ENCODE measurements at places on chromosomes 16 and 17.
A peak's percentile ranks its signal among the peaks of the same experiment; 100 is the strongest.

GRCh38 chr16:57728336-57729181 is 7.0 kb upstream of the KATNB1 start:
- no peak for DNase-seq

- no peak for DNase-seq
Measured at GRCh38 chr17:50396261-50397110, 837 bp downstream of the LRRC59 start.

DNA sequence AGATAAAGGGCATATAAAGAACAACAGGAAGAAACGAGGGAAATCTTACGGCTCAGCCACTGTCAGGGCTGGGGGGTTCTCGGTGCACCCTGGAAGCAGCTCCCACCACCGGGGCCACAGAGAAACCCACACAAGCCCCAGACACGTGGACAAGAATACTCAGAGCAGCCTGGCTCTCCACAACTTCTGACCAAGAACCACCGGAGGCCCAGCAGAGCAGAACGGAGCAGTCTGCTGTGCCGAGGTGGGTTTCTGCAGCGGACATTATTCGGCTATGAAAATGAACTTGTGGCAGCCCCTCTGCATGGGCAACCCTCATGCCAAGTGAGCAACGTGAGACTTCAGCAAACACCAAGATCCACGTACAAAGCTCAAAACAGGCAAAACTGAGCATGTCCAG is 6.8 kb downstream of the DNASE1 start:
- no peak for DNase-seq

DNA sequence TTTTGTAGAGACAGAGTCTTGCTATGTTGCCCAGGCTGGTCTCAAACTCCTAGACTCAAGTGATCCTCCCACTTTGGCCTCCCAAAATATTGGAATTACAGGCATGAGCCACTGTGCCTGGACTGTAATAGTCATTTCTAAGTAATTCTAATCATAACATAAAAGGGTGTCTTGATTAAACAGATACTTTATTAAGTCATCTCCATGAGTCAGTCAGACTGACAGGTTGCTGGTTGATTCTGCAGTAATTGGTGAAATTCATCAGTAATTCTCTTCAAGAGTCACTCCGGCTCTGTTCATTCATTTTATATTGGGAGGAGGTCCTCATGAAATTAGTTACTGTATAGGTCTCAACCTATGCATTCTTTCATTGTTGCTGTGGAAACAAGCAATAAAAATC is 85.6 kb downstream of the SPECC1 start:
- no peak for DNase-seq

DNA sequence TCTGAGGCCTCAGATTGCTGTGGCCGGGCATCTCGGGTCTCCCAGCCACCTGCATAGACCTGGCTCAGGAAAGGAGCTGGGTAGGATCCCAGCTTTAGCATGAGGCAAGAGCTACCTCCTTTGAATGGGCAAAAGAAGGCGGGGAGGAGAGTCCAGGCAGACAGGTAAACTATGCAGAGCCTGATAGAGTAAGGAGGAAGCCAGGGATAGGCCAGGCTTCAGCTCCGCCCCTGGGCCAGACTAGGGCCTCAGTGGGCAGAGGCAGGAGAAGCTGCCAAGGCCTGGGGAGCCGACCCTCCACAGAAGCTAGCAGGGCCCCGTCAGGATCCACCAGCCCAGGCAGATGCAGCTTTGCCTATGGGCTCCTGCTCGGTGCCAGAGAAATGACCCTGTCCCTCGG is 22.6 kb upstream of the UBE2G1 start:
- DNase-seq: no peak

- no peak for DNase-seq
Measured at GRCh38 chr17:82269138-82269881, 4.2 kb downstream of the CSNK1D start.

- DNase-seq: no peak
Measured at GRCh38 chr16:10205688-10206087, 23.5 kb upstream of the GRIN2A start.

- peak; percentile 75 for DNase-seq
Measured at GRCh38 chr16:66521951-66522771, 27.8 kb downstream of the TK2 start.

DNA sequence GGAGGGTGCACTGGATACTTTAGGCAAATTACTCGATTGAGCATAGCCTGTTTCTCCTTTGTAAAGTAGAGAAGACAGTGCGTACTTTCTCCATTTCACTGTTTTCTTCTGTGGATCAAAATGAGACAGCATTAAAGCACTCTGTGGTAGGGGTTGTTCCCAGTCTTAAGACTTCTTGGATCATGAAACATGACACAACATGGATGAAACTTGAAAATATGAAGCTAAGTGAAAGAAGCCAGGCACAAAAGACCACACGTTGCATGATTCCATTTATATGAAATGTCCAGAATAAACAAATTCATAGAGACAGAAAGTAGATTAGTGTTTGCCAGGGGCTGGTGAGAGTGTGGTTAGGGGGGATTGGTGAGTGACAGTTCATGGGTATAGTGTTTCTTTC is 61.8 kb upstream of the MED9 start:
- no peak for DNase-seq

DNA sequence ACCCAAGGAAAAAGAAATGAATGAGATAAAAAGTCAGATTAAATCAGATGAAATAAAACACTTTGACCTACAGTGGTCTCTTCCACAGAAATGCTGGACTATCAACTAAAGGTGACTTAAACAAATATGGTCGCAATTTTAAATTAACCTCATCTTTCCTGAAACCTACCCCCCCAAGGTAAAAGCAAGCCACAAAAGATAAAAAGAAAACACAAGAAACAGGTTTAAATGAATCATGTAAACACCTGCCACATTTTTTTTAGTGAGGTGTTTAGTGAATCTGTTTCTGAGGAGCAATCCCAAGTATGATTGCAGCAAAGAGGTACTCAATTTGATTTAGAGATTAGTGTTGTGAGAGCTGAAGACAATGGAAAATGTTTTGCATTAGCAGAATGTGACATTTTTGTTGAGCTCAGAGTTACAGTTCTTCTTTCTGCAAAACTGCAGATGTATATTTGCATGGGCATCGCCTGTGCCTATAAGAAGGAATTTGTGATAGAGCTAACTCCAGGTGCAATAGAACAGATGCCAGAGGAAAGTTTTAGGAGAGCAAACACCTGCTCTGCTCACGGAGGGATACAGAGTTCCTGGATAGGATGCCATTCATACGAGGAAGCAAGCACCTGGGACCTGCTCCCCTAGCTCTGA is 3.4 kb upstream of the MMD start:
- DNase-seq: no peak

GRCh38 chr16:84093120-84093878 is 23.4 kb downstream of the MBTPS1 start:
- no peak for DNase-seq

DNA sequence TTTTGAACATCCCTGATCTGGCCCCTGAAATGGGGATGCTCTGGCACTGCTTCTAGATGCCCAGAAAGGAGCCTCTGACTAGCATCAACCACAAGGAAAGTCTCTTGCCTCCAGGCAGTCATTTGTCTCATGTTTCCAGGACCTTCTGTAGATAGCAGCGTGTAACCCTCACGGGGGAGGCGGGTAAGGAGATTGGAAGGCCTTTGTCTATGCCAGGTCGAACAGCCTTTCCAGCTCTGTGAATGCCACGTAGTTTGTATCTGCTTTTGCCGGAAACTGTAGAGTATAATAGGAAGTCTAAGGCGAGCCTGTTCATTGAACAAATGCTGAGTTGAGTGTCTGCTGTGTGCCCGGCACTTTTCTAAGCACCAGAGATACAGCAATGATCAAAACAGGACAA is 43.9 kb upstream of the AQP8 start:
- no peak for DNase-seq

DNA sequence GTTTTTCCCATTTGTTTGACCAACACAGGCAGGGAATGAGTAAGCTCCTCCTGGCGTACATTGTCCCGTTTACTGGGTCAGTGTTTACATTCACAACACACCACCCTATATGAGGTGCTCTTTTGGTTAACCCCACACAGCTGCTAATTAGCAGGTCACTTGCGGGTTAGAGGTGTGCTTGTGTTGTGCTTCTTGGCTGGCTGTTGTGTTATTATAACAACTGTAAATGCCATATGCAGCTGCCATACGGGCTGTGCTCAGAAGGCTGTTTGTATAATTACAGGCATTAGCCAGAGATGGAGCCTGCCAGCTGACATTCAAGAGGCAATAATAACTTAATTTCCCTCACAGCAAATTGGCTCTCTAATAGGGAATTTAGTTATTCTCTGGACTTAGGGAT is 205.1 kb upstream of the ELAC2 start:
- no peak for DNase-seq

GRCh38 chr17:57404073-57404472 is 147.8 kb downstream of the MSI2 start:
- DNase-seq: no peak

DNA sequence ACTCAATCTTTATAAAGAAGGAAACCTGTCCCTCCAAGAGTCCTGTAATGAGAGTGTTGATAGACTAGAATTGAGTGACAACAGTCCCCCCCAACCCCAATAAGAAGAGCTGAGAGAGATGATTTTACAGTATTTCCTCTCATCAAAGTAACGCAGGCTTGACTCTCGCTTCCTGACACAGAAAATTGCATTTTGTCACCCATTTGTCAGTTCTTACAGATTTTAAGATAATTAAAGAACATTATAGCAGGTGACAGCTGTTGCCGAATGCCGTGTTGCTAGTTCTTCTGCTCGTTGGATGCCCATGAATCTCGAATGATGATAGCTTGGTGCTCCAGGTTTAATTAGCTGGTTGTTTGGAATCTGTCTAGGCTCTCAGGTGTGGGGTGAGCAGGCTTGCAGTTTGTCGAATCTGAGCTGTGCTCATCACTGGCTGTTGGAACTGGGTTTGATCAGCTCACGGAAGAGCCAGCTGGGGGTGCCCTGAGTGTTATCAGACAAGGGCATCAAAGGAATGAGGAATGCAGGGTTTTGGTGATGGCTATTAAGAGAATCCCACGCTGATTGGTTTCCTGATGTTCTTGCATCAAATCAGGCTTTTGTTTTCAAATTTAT is 84.8 kb upstream of the CPHXL start:
- DNase-seq: no peak

- no peak for DNase-seq
Measured at GRCh38 chr16:85278839-85279238, 166.6 kb upstream of the CIBAR2 start.

DNA sequence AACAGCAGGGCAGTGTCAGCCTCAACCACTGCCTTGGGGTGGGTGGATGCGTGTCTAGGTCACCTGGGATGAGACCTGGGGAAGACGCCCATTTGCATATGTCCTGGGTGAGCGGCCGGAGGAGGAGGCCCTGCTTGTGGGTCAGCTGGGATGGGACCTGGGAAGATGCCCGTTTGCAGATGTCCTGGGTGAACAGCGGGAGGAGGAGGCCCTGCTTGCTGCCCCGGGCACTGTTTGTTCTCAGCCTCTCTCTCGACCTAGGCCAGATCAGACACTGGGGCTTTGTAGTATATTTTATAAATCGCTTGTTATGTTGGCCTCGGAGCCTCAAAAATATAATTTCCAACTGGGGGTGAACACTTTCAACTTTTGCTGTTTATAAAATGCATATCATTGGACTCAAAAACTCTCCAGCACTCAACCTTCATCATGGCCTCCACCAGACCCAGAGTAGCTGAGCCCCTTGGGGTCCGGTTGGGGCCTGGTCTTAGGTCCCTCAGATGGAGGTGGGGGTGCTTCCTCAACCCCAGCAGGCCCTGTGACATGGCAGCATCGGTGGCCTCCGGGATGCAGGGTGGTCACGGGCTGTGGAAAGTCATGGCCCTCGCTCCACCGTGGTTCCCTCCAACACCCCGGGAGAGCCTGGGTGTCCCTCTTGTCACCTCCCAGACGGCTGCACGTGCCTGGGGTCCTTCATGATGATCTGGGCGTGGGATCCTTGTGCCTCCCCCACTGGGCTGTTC is 17.3 kb downstream of the DBNDD1 start:
- DNase-seq: no peak

GRCh38 chr16:24471561-24472350 is 67.6 kb upstream of the RBBP6 start:
- DNase-seq: no peak

- no peak for DNase-seq
Measured at GRCh38 chr17:83064021-83064731, 15.2 kb upstream of the METRNL start.

- DNase-seq: no peak
Measured at GRCh38 chr17:8719291-8720246, 25.1 kb downstream of the CCDC42 start.

DNA sequence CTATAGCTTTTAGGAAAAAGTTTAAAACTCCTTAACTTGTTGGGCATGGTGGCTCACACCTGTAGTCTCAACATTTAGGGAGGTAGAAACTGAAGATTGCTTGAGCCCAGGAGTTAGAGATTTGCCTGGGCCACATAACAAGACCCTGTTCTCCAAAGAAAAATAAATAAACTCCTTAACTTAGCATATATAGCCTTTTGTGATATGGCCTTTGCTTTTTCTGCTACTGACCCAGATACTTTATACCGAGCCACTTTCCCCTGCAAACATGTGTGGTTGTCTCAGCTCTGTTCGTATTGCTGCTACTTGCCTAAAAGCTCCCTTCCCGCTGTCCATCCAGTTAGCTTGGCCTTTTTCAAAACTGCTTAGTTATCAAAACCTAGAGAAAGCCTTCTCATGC is 51.0 kb downstream of the GAN start:
- DNase-seq: no peak

- no peak for DNase-seq
Measured at GRCh38 chr17:82697808-82698064, 762 bp downstream of the RAB40B start.

GRCh38 chr16:85625053-85625452 is 11.9 kb downstream of the GSE1 start:
- DNase-seq: no peak

GRCh38 chr16:2854700-2855309 is 3.2 kb downstream of the PRSS22 start:
- DNase-seq: no peak

GRCh38 chr16:57472665-57473060 is 10.2 kb downstream of the POLR2C start:
- no peak for DNase-seq

DNA sequence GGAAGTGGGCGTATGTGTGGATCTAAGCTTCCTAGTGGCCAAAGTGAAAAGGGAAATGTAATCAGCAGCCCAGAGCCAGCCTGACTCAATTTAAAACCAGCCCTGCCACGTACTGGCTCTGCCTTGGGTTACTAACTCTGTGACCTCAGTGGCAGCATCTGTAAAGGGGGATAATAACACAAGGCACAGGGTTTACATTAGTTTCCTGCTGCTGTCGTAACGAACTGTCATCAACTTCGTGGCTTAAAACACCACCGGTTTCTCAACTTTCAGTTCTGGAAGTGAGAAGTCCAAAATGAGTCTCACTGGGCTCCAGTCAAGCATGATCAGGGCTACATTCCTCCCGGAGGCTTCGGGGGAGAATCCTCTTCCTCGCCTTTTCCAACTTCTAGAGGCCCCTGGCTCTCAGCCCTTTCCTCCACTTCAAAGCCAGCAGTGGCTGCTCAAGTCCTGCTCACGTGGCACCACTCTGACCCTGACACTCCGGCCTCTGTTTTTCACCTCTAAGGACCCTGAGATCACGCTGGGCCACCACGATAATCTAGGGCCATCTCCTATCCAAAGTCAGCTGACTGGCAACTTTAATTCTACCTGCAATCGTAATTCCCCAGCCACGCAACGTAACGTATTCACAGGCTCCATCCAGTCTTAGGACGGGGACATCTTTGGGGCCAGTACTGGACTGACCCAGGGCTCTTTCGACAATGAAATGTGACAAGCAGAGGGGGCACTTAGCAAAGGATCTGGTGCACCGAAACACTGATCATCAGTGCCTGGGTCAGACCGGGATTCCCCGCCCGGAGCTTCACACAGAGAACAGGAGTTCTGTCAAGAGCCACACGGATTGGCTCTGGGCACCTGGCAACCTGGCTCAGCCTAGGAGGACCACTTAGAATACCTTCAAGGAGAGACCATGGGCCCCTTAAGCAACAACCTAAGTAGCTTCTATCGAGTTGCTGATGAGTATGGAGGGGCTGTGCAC is 14.5 kb downstream of the TMC6 start:
- no peak for DNase-seq
